ENCODE measurements at places on chromosomes 5 and 9. TPM values are rescaled to one million over a fixed set of nuclear protein-coding genes. Genes with fewer than 3 reads are reported as not detected.

SPATA31C1 gene
- total RNA-seq: 0.15 TPM

GRCh38 chr5:143337946-143338345 is 65.5 kb downstream of the NR3C1 start:
- DNase-seq: no peak

DNA sequence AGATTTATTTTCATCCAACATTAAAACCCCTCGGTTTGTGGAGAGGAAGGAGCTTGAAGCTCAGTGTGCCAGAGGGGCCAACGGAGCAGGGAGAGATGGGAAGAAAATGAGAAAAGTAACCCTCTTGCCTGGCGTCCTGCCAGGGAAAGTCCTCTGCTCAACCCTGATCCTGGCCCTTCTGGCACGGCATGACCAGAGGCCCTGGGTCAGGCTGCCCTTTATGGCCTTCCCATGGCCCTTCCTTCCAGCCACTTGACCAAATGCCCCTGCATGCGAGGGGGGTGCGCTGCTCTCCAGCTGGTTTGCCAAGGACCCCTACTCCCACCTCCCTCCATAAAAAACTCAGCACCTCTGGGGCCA is 43.8 kb downstream of the SPRY4 start:
- no peak for DNase-seq

GRCh38 chr5:32498484-32498883 is 53.9 kb upstream of the ZFR start:
- no peak for DNase-seq

DNA sequence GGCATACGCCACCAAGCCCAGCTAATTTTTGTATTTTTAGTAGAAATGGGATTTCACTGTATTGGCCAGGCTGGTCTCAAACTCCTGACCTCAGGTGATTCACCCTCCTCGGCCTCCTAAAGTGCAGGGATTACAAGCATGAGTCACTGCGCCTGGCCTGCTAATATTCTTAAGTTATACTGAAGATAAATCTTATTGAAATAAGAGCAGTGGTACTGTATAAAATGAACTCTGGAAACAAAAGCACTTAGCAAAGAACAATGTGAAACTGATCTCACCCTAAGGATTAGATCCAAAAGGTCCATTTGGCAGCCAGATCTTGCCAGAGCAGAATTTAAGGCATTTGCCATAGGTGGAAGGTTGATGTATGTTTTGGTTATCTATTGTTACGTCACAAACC is 27.1 kb downstream of the CYSTM1 start:
- DNase-seq: no peak

SAPCD2 gene
- 29.8 TPM for total RNA-seq

HRH2 gene
- total RNA-seq: 3.3 TPM

- DNase-seq: peak; percentile 52
Measured at GRCh38 chr5:51397996-51398395, 14.7 kb downstream of the ISL1 start.
